T-helper 22 cell (primary cell): ENCODE measurements at places on chromosomes 7 and 10.

DNA sequence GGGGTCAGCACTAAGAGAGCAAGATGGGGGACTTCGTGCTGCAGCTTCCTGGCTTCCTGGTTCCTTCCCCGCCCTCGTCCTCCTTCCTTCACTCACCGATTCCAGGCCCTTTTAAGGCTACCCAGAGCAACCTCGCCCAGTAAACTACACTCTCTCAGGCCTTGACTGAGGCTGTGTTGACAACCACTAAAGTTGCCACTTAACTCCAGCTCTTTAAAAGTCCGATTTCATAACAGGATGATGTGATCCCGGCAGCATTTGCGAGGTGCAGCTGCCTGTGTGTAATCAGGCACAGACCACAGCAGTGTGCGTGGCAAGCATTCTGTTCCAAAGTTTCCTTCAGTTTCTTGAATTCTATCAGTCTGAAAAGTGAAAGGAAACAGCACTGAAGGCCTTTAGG lies 110.6 kb downstream of the RAB11FIP2 start:
- DNase-seq: no peak

DNA sequence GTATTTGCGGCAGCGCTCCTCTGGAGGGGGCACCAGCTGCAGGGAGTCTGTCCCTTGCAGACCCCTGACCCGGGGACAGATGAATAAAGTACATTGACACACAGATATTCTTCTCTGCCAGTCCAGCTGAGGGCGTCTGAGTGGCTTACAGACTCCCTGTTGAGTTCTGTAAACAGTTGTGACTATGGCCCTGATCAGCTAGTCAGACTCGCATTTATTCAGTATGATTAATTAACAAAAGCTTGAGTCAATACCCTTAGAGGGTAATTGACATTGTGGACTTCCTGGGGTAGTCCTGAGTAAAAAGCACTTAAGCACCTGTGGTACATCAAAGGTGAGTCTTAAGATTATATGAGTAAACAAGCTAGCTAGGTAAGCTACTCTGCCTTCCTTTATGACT lies 21.0 kb downstream of the ANKRD30A start:
- DNase-seq: no peak

- no peak for DNase-seq
These were observed 771 bp downstream of the PHYHIPL start for GRCh38 chr10:59177031-59177797.

DNA sequence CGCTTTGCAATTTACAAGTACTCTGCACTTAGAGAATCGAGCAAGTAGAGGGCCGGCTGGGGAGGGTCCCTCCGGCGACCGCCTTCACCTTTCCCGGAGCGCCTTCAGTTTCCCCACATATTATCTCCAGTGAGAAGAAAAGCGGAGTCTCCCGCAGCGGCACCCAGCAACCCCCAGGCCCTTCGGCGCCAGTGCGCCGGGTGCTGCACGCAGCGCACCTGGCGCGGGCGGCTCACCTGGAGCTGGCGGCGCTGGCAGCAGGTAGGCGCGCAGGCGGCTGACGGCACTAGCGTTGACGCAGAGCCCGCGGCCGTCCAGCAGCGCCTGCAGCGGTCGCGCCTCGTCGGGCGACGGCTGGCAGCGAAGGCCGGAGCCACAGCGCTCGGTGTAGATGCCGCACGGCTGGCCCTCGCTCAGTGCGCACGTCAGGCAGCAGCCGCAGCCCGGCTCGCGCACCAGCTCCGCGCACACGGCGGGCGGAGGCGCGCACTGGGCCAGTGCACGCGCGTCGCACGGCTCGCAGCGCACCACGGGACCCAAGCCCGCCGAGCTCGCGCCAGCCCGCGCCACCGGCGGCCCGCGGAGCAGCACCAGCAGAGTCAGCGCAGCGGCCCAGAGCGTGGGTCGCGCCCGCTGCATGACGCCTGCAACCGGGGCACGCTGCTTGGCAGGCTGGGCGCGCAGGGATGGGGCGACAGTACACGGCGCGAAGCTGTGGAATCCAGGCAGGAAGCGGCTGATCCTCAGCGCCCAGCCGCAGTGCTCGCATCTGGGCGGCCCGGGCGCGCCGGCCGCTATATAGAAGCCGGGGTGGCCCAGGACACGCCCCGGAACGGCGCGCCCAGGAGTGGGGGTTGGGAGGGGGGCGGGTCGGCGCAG lies at the start of gene IGFBP3:
Gene IGFBP3 (minus strand): TSS at position 771 of the 879 bp plus-strand sequence. CDS start 132 bp downstream, at position 639.
- DNase-seq: no peak

- DNase-seq: no peak
These were observed 5.0 kb downstream of the TRIM24 start for GRCh38 chr7:138465046-138465445.

DNA sequence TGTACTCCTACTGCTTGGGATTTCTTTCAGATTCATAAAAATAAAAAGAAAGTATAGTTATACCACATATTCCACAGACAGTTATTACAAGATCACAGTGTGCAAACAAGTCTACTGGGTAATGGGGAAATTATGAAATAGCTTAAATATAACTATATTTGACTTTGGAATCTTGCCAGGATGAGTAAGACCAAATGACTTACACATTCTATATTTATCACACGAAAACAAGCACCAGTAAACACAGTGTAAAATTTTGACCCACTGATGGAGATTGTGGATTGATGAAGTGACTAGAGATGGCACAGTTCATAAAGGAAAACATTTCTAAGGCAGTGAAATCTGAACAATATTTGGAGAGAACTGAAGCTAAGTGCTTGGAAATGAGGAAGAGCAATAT lies 339.7 kb downstream of the THSD7A start:
- no peak for DNase-seq

GRCh38 chr10:4482659-4483058 lies 343.3 kb upstream of the AKR1E2 start:
- DNase-seq: no peak

DNA sequence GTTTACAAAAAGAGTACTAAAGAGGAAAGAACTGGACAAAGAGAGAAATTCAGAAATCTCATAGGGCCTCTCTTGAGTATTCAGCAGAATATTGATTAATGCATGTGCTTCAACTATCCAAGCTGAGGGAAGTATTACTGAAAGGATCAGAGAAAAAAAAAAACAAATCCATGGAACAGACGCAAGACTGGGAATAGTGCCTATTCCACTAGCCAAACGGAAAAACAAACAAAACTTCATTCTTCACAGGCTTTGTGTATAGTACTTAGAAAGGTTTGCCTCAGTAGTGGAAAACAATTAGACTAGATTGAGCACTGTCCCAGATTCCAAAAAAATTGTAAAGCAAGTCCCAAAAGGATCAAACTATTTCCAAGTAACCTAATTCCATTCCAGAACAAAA lies 106.2 kb downstream of the TFEC start:
- no peak for DNase-seq

DNA sequence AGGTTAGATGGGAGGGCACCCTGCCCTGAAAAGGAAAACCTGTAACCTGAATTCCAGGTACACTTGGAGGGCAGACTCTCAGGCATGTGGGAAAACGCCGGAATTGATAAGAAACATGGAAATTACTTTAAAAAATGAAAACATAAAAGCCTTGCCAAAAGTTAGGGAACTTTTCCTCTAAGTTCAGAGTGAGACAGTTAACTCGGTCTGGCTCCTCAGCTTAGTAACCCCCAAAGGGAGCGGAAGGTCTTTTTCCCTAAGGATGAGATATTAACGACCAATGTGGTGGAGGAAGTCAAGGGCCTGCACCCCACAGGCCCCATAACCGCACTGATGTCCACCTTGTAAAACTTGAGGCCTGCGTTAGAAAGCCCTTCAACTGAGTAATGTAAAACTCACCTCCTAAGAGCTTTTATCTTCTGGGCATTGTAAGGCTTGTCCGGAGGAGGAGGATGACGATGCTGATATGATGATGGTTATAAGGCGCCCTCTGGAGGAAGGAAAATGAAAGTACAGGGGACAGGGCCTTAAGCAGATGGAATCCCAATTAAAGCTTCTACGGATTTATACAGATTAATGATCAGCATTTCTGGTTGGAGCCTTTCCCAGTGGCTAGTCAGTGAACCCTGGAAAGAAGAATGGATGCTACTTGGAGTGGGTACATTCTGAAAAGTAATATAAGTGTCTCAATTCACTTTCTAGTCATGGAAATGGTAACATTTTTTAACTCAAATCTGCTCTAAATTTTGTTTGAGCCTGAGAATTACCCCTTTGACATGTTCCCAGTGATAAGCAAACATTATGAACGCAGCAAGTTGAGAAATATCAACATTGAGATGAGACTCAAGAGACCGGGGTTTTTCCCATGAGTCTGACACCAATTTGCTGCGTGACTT lies 694 bp downstream of the COL1A2 start:
- DNase-seq: no peak

DNA sequence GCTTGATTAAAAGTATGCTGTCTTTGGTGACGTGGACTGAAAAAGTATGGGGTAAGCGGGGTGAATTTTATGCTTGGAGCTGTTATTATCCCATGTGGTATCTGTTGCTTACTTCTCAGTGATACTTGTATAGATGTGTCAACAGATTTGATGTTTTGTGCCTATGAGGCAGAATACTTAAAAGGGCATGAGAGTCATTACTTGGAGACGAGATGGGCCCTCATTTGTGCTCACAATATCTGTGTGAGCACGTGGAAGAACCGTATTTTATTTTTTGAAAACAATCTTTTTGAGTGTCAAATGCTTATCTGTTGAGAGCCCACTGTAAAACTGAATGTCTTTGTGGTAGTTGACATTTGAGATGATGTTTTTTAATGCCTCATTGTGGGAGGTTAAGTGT lies 281.9 kb downstream of the EXOC4 start:
- DNase-seq: no peak

- DNase-seq: no peak
These were observed 104.1 kb downstream of the ARHGAP22 start for GRCh38 chr10:48500771-48501170.

GRCh38 chr10:91596825-91597196 lies 36.1 kb downstream of the PPP1R3C start:
- DNase-seq: no peak

GRCh38 chr7:17411922-17412321 lies 113.5 kb downstream of the AHR start:
- no peak for DNase-seq

DNA sequence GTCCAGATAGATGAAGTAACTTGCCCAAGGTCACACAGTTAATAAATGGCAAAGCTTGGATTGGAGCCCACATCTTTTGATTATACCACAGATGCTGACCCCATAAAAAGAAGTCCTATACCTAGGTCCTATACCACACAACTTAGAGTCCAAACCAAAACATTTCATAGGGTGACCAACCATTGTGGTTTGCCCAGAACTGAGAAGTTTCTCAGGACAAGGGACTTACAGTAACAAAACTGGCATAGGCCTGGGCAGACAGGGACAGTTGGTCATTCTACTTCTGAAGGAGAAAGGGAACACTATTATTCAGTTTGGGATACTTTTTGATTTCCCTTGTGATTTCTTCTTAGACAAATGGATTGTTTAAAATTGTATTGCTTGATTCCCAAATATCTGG lies 32.9 kb upstream of the PRLHR start:
- DNase-seq: no peak

- no peak for DNase-seq
These were observed 28.7 kb downstream of the LCOR start for GRCh38 chr10:96860631-96861277.

- no peak for DNase-seq
These were observed 164.3 kb downstream of the BUB3 start for GRCh38 chr10:123318516-123318915.

GRCh38 chr10:113301342-113301984 lies 251.4 kb upstream of the HABP2 start:
- DNase-seq: no peak

- DNase-seq: peak; percentile 2
These were observed 33.8 kb upstream of the ICA1 start for GRCh38 chr7:8295638-8296361.

DNA sequence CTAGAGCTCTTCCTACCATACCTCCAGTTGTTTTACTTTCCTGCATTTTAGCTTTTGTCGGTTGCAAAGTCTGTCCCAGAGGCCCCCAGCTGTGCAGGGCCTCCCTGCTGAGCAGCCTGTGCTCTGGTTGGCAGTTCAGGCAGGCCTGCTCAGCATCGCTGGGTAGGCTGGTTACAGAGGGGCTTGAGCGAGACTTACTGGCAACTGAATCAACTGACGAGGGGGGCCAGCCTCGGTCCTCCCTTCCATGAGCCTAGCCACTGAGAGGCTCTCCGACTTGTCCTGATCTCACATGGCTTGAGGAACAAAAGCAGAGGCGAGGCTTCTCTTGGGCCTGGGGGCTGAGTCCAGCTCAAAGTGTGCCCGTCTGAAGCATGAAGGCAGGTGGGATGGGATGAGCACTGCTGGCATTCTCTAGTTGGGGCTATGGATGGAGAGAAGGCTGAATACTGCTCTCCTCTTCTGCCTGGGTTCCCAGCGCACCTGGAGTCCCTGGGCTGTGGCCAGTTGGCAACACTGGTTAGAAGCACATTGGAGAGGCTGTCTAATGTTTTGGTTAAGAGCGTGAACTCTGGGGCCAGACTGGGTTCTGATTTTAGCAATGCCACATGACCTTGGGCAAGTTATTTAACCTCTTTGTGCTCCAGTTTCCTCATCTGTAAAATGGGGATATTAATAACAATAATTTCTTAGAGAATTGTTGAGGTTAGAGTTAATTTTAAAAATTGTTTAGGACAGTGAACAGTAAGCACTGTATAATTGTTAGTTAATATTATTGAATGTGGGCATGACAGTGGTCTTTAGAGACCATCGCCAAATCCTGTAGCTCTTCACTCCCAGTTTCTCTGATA lies 6.9 kb upstream of the SFRP5 start:
- DNase-seq: no peak

GRCh38 chr7:98520356-98520951 lies 96.6 kb upstream of the NPTX2 start:
- DNase-seq: no peak

GRCh38 chr10:47349516-47349915 lies 1.4 kb downstream of the RBP3 start:
- no peak for DNase-seq

DNA sequence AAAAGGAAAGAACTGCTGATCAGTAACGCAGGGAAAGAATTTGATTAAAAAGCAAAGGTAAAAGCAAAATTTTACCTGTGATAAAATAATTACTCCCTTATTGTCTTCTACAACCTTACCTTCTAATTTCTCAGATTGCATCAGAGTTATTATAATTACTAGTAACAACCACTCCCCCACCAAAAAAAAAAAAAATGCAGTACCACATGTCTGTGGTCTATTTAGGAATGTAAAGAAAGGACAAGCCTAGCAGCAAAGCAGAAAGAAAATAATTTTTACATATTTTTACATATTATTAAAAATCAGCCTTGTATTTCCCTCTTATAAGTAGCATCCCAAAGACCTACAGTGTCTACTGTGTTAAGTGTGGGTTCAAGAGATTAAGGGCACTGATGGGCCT lies 430.4 kb downstream of the TFEC start:
- no peak for DNase-seq

DNA sequence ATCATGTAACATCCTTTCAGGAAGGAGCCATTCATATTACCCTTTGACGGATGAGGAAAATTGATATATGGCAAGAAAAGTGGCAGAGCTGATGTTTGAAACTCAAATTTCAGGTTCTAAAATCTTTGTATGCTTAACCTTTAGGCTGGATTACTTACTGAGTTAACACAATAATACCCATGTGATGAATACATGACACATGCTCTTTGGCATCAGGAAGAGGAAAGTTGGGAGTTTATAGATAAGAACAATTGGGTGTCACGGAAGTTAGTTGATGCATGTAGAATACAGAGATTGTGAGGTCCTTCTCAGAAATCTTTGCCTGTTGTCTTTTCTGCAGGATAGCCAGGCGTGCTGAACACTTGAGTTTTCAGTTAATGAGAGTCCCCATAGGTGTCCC lies 572.1 kb upstream of the POM121L12 start:
- DNase-seq: no peak
